ENCODE measurements at places on chromosomes 12 and 14.

DNA sequence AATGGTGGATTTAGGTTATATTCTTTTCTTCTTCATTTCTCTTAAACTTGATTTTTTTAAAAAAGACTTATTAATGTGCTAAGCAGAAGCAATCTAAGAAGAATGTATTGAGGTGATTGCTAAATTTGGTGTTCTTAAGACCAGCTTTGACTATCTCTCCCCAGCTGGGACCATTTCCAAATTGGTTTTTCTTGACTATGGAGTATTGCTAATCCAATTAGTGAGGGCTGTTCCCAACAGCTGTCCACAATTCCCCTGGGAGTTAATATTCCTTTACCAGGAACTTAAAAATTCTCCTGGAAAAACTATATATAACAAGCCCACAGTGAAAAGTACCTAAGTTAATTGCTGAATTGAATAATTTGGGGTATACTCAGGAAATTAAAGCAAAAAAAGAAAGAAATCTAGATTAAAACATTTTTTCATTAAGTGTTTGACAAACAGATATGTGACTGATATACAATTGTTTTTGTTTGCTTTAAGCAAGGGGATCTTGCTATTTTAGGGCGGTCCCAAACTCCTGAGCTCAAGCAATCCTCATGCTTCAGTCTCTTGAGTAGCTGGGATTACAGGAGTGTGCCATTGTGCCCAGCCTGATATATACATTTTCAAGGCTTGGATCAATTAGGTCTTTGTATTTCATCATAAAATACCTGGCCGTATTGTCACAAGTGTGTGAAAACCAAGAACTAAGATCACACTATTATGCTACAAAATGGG lies 105.0 kb downstream of the FAR2 start:
- no peak for DNase-seq

GRCh38 chr12:119071638-119072231 lies 90.4 kb downstream of the SRRM4 start:
- DNase-seq = no peak

GRCh38 chr12:12620730-12621315 lies 9.1 kb downstream of the CREBL2 start:
- no peak for DNase-seq

GRCh38 chr12:127393896-127394295 lies 873.1 kb upstream of the TMEM132C start:
- DNase-seq = no peak

DNA sequence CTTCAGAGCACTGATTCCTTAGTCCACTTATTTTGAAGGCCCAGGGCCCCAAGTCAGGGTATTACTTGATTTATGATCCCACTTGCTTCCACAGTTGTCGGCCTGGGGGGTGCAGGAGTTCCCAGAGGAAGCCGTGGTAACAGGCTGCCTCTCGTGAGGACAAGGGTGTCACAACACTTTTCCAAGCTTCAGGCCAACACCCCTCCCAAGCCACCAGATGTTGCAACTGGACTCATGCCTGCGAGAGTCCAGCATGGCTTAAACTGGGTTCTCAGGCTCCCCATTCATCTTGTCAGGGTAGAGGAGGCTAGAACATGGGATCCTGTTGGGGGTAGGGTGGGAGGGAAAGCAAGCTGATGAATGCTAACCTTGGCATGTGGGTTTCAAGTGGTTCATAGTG lies 56.1 kb downstream of the BMP4 start:
- no peak for DNase-seq

DNA sequence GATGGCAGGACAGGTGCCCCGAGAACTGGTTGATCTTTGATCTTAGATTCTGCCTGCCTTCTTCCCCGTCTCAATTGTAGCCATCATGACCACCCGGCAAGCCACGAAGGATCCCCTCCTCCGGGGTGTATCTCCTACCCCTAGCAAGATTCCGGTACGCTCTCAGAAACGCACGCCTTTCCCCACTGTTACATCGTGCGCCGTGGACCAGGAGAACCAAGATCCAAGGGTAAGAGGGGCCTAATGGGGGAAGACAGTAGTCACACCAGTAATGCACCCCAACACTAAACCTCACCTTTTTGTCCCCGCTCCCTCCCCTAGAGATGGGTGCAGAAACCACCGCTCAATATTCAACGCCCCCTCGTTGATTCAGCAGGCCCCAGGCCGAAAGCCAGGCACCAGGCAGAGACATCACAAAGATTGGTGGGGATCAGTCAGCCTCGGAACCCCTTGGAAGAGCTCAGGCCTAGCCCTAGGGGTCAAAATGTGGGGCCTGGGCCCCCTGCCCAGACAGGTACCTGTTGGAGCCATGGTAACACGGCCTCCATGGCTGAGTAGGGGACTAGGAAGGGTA lies 556 bp downstream of the TROAP start:
- DNase-seq = no peak

- DNase-seq = no peak
These were observed 121.3 kb downstream of the KCNMB4 start for GRCh38 chr12:70487440-70487839.

All from hematopoietic multipotent progenitor cell treated with erythropoietin and hydrocortisone succinate and interleukin-3 and kit ligand, for 4 days (in vitro differentiated cells).